Body of pancreas (tissue), 4 donors: ENCODE measurements at places on chromosomes 7 and 10.

DNA sequence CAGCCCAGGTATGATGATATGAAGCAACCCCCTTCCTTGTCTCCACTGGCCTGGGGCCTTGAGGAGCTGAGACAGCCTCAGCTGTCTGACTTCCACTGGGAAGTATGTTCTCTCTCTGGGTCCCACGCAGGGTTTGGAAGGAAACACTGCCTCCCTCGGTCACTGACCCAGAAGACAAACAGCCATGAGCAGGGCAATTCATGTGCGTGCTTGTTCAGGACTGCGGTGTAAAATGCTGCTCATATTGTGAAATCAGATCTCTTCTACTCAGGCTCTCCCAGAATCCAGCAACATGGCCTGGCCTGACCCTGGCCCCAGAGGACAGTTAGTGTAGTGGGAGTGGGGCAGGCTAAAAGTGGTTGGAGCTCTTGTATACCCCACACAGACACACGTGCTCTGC, 2.8 kb downstream of the CLCN1 start:
- DNase-seq = no peak

GRCh38 chr7:23184709-23185359, 3.0 kb downstream of the NUP42 start:
- DNase-seq = peak; percentile 34

GRCh38 chr10:61452655-61453641, at the start of gene TMEM26:
Gene TMEM26 (minus strand): TSS chr10:61453381. CDS start chr10:61453081, 300 bp downstream.
- DNase-seq = peak; percentile 20

- DNase-seq = no peak
These were observed 27.7 kb downstream of the SUGCT start for GRCh38 chr7:40162516-40162915.

DNA sequence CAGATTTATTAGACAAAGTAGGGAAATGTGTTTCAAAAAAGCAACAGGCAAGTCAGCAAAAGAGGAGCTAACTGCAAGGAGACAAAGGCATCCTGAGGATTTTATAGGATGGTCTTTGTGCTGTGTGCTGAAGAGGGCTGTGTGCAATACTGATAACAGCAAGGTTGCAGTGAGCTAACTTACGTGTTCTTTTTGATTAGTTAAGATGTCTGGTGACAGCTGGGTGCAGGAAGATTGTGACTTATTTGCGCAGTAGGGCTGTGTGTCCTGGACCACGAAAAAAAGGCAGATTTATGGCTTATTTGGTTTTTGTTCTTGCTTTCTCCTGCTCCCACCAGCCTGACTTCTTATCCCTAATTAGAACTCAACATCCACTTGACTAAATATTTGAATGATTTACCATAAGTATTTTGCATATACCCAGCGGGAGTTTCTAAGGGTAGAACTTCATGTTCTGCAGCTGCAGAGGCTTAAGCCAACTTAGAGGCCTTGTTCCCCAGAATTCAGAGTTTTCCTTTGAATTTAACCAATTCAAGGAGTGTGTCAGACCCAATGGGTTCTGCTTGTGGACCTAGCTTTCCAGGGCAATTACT, 119.0 kb downstream of the ANKRD26 start:
- DNase-seq = no peak

DNA sequence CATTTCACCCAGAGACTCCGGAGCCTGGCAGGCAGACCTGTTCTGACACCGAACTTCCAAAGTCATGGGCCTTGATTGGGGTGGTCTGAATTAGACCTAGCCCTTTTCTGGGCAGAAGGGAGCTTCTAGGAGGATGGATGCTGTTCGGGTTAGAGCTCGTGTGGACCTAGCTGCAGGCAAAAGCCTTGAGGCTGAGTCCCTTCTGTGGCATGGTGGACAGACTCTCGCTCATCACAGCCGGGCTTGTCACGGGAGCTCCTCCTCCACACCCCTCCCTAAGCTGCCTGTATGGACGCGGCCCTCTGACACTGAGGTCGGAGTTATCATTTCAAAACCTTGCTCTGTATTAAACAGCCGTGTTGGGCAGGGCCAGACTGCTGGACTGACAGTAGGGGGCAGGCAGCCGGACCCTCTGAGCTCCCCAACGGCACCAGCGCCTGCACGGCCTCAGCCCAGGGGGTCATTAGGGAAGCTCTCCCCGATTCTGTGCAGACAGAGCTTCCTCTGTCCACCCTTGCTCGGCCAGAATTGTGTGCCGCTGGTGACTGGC, 2.2 kb downstream of the IRF5 start:
- DNase-seq = no peak

- no peak for DNase-seq
These were observed 1.3 kb upstream of the SP4 start for GRCh38 chr7:21426286-21427181.

DNA sequence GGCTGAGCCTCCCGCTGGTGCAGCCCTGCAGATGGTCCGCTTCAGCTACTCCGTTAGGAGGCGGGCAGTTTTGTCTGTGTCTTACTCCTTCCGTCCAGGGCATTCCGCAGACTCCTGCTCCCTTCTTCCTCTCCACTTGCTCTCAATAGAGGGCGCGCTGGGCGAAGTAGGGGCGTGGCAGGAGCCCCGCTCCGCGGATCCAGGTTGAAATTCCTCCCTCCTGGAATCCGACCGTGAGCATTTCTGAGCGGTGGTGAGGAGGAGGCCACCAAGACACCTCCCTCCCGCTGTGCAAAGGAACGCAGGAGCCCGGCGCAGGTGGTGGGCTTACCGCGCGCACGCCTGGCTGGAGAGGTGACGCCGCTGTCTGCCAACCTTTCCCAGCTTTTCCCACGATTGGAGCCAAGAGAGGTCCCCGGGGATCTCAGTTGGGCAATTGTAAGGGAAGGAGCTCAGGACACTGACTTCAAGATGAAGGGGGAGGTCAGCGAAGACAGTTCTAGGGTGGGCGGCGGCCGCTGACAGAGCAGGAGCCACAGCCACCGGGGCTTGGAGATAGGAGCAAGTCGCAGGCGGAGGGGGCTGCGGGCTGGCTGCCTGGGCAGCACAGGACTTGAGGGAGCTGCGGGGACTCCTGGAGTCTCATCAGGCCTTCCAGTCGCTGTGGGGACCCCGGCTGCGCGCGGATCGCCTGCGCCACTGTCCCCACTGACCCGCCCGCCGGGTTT, 1011.3 kb downstream of the XPNPEP1 start:
- peak; percentile 68 for DNase-seq

- DNase-seq = no peak
These were observed 98.4 kb upstream of the FZD1 start for GRCh38 chr7:91165846-91166230.

- no peak for DNase-seq
These were observed 29.0 kb upstream of the SUN1 start for GRCh38 chr7:803243-803635.

DNA sequence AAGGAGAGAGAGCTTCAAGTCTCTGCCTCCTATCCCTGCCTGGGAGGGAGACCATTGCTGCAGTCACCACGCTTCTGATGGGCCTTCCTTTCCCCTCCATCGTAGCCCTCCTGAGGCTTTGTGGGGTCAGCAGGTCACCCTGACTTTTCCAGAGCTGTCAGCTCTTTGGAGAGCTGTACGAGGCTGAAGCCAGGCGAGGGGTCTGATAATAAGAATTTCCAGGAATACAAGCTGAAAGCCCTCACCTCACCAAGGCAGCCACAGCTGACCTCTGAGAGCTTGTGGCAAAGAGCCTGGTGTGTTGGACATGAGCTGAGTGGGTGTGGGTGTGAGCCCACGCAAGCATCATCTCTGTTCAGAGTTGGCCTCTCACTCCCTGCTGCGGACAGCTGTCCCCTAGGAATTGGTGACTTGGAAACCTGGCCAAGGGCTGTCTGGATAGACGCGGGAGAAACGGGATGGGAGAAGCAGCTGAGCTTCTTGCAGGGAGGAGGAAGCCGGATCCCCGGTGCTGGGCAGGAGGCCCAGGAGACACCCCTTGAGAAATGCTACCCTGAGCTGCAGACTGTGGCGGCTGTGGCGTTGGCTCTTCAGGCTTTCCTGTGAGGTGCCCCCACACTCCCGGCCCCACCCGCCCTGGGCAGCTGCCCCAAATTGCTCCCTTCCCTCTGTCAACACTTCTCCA, 122.1 kb upstream of the BTBD16 start:
- DNase-seq = no peak

GRCh38 chr10:112223725-112224124, 40.2 kb upstream of the GPAM start:
- no peak for DNase-seq

DNA sequence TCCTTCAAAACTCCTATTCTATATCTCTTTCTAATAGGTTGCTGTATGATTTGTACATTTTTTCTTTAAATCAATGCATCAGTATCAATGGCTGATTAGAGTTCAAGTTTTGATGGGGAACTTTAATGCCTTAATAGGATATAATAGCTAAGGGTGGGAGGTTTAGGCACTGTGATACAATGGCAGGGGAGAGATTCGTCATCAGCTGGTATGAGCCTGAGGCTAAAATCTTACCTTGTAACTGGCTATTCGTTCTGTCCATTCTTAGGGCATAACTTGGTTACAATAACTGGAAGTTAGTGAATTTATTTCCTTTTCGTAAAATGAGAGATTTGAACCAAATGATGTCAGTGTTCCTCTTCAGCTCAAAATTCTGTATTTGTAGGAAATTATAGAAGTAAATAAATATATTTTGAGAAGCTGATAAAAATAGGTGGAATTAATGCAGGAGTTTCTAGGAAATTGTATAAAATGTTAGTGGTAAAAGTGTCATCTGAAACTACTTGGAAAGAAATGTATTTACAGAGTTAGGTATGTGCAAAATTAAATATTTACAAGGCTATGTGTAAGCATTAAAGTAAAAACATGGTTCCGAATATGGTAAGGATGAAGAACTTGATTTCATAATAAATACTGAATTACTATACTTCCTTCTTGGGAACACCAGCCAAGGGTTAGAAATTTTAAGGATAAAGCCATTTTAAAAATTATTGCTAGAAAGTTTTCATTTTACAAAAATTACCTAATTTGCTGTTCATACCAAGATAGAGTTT, 27.5 kb upstream of the NAMPT start:
- no peak for DNase-seq

- peak; percentile 75 for DNase-seq
These were observed 6.3 kb downstream of the ZNF503 start for GRCh38 chr10:75395066-75395931.

DNA sequence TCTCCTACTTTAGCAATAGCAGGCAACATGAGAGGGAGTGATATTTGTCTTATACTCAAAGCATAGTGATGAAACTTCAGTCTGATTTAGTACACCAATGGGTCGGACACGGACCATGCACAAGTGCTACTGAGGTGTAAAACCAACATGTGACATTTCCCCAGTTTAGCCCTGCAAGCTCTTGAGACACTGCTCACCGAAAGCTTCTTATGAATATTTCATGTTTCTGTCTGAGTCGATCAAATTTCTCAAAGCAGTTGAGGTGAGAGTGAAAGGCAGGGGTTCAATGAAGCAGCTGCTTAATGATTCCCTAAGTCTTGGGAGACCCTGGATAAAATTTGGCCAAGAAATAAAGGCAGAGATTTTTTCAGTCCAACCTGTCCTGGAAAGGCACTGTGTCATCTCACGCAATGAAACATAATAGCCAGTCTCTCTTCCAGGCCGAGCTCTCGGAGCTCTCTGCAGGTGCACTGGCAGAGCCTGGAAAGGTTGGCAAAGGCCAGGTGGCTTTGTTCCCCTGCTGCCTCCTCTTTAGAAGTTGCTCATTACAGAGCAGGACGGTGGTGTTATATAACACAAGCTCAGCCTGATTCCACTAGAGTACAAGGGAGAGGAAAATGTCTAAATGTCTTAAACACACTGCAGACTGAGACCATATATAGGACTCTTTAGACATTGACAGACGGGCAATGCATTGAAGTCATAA, 33.9 kb upstream of the XPNPEP1 start:
- peak; percentile 88 for DNase-seq

DNA sequence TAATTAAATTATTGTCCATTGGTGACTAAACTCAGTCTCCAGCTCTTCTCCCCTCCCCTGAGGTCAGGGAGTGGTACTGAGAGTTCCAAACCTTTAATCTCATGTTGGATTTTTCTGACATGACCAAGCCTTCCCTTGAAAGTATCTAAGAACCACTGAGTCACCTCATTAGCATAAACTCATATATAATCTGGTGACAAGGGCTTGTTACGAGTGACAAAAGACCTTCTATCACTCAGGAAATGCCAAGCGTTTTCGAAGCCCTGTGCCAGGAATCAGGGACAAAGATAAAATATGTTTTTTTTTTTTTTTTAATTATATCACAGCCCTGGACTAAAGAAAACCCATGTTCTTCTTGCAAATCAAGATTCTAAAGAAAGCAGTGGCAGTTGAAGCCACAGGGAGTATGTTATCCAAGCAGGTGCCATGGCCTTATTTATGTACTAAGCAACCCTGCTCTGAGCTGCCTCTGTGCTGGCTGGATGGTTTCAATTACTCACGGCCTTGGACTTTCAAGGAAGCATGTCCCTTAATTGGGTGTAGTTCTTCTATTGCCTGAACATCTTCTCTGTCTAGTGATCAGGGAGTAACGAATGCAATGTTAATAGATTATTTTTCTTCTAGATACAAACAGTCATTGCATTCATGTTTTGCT, 169.0 kb upstream of the PRKCQ start:
- DNase-seq = no peak

DNA sequence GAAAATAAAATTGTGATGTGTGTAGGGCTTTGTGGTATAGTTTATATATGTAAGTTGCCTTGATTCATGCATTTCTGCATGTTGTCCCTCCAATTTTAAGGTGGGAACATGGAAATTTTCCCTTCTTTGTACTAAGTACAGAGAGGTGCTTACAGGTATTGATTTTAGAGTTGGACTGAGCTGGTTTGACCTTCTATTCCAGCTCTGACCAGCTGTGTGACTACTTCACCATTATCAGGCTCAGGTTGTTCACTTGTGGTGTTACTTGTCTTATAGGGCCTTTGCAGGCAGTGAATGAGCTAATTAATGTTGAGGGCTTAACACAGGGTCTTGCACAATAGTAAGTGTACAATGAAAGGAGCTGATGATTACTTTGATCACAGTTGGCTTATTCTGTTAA, 16.3 kb downstream of the ZNF804B start:
- DNase-seq = no peak

GRCh38 chr10:70041016-70041415, 11.6 kb upstream of the MACROH2A2 start:
- no peak for DNase-seq

GRCh38 chr7:32506266-32507054, 11.2 kb downstream of the AVL9 start:
- DNase-seq = no peak

DNA sequence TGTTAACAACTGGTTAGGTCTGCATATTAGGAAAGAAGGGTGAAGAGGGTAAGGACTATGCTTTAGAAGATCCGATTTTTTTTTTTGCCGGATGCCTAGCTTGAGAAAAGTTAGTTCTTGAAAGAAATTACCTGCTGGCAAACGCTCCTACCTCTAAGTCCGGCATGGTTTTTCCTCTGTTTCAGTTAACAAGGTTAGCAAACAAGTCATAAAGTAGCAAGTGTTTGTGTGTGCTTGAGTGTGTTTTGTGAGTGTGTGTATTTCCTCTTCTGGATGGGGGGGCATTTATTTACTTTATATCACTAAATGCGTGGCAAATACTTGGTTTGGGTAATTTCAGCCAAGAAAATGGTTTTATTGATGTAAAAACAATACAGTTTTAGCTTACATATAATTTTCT, 195.6 kb downstream of the SUGCT start:
- DNase-seq = no peak
